ENCODE measurements at places on chromosomes 3 and 15.

GRCh38 chr3:171206283-171206682, 179.8 kb upstream of the SLC2A2 start:
- no peak for DNase-seq

GRCh38 chr15:78046796-78047341, 30.6 kb downstream of the TBC1D2B start:
- DNase-seq, result peak; percentile 66

GRCh38 chr3:104909198-104909597, 457.5 kb upstream of the ALCAM start:
- DNase-seq, result peak; percentile 50

GRCh38 chr15:76176487-76177085, 116.8 kb downstream of the TMEM266 start:
- DNase-seq, result no peak

DNA sequence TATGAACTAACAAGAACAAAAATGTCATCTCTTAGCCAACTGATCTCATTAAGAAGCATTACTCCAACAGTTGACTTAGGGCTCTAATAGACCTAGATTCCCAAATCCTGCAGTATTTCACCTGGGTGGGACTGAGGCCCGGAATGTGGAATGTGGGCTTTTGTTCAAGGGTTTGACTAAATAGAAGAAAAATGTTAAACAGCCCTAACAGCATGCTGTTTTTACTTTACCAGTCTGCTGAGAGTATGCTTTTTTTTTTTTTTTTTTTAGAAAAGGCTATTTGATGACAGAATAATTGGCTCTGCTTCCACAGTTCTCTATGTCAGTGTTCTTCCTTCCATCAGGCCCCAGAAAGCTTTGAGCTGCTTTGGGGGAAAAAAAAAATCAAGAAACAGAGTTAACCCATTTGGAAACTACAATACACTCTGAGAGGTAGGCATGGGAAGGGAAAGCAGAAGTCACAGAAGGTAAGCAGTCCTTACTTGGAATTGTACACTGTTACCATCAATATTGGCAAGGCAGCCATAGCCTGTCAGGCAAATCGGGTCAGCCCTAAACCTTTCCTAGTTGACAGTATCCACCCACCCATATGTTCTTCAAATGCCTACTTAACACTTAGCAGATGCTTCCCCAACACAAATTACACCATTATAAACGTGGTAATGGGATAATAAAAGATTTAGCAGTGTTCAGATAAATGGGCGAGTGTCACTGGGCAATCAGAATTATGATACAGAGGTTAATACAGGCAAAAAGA, 224.2 kb downstream of the CNTN3 start:
- DNase-seq, result no peak

DNA sequence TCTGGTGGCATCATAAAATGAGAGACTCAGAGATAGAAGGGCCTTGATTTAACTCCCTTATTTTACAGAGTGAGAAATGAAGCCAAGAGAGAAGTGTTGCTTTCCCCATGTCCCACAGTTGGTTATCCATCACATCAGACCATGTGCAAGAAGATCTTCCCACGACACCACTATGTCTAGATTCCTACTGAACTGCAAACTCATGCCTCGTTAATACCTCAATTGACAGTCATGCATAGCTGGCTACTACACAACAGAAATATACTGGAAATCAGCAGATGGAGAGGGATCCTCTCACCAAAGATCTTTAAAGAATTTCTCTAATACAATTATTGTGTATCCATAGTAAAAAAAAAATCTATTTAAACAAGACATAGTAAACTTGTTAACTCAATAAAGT, 33.3 kb downstream of the PEAK1 start:
- DNase-seq, result no peak

DNA sequence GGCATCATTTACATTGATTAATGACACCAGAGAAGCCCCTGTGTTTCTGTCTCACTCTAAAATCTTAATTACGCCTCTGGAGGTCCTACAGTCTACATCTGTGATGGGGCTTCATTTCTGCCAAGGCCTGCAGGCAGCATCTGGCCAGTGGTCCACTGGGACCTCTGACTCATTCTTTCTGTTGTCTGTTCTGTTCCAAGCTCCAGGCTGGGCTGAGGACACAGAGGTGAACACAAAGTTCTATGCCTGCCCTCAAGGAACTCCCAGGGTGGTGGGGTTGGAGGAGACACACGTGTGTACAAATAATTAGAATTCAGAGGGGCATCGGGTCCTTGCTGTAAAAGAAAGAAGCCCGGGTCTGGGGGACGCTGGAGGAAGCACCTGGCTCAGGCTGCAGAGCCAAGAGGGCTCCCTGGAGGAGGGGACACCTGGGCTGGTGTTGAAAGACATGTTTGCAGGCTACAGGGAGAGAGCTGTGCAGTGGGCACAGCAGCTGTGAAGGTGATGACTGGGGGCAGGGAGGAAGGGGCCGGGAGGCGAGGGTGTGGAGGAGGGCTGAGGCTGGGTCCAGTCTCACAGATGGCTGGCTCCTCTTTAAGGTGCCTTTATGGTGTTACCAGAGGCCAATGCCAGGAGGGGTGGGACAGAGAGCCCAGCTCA, 103.3 kb upstream of the PRR23E start:
- DNase-seq, result no peak

GRCh38 chr3:195820186-195820585, 8.5 kb upstream of the MUC4 start:
- DNase-seq, result no peak

Data from epithelial cell of prostate (primary cell).